ENCODE measurements at places on chromosomes 12 and 14. TPM values are rescaled to one million over a fixed set of nuclear protein-coding genes. Genes with fewer than 3 reads are reported as not detected.
A peak's percentile ranks its signal among the peaks of the same experiment; 100 is the strongest.

GRCh38 chr12:3365463-3366411 lies 125.3 kb upstream of the PRMT8 start:
- no peak for DNase-seq

DNA sequence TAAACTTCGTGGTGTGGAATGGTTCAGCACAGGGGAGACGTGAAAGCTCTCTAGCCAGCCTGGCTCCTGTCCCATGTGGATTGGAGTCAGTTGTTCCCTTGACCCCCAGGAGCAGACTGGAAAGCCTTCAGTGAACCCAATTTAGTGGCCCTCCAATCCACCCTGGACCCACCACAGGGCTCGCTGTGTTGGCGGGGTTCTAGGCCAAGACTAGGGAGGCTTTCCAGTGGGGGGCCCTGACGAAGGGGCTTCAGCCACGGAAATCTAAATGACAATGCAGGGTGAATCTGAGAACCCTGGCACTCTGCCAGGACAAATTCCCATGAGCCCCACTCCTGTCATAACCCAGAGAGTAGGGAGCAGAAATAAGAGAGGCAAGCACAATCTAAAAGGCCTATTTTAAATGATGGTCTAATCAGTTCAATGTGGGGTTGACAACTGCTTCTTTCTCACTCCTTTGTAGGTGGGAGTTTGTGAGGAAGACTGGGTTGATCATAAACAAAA lies 110.8 kb downstream of the SLC35F4 start:
- no peak for DNase-seq

GRCh38 chr12:12837025-12837812 lies 24.1 kb downstream of the DDX47 start:
- DNase-seq, result peak; percentile 47

GRCh38 chr14:103310576-103311095 lies 23.4 kb upstream of the EIF5 start:
- DNase-seq, result no peak

Gene CELA1
- total RNA-seq, result not detected

- DNase-seq, result no peak
Measured at GRCh38 chr14:34237081-34237480, 225.0 kb downstream of the SPTSSA start.

Gene CFAP54
- total RNA-seq, result 0.64 TPM

All from left colon (tissue), 2 donors.